HT1080 (cell line): ENCODE measurements at places on chromosomes 1 and 21.

GRCh38 chr21:15206514-15206913, 141.7 kb upstream of the NRIP1 start:
- no peak for DNase-seq

GRCh38 chr1:53698384-53698980, 40.5 kb downstream of the GLIS1 start:
- no peak for DNase-seq

GRCh38 chr1:67304023-67304422, 3.6 kb upstream of the IL12RB2 start:
- no peak for DNase-seq

DNA sequence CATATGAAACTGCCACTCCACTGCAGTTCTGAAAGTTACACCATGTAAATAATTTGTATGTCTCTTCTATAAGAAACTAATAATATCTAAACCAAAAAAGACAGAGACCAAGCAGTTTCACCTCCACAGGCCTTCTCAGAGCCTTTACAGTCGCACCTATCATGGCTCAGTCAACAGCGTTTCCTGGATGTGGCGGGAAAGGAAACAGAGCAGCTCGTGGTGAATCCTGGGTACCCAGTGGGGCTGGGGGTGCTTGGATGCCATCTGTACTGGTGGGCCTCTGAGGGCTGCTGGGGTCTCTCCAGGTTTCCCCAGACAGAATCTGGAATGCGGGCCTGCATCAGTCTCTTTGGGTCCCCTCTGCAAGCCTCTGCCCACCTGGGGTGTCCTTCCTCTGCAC, 100.2 kb upstream of the CASZ1 start:
- DNase-seq = no peak

GRCh38 chr21:36162631-36163030, 6.0 kb downstream of the DOP1B start:
- peak; percentile 38 for DNase-seq

DNA sequence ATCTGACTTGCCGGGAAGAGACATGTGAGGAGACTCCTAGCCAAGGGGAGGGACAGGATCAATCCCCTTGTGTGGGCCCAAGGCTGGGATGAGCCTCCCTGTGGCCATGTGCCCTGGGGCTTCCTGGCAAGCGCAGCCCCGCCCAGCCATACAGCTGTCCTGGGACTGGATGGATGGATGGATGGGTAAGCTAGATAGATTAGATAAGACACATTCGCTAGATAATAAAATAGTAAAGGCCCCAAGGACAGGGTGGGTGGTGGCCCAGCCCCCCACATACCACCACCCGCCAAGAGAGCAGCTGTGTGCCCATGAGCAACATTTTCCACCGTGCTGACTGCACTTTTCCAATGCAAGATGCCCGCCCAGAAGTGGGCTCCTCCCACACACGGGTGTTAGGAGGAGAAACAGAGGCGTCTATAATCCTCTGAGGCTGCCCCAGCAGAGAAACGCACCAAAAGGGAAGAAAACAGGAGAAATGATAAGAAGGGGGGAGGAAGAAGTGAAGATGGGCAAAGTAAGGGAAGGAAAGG, 25.1 kb downstream of the ZBTB17 start:
- DNase-seq = no peak

- DNase-seq = no peak
These were observed 5.9 kb upstream of the DPT start for GRCh38 chr1:168734946-168735345.

DNA sequence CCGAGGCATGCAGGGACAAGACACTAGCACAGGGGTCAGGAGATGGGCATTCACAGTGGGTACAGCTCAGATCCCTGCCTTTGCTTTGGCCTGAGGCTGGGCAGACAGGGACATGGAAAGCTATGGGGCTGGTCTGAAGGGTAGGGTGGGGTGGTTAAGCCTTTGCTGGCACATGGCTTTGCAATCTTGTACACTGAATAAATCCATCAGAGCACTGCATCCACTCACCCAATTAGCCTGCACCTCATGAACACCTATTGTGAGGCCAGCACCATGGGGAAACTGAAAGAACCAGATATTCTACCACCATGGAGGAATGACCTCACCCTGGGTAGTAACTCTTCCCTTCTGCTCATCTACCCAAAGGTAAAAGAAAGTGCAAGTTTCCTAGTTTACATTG, 199.6 kb upstream of the LMO4 start:
- no peak for DNase-seq

DNA sequence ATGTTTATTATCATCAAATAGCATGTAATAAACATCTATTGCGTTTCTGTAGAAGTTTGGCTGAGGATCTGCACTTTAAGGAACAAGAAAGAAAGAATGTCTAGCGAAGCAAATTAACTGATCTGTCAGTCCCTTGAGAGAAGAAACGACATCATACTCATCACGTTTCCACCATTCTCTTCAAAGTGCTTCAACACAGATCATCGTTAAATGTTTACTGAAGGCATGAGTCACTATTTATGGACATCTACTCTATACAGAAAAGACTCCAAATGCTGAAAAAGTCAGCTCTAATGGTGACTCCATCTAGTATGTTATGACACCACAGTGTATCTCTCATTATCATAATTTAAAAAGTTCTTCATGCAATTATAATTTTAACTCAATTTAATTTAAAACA, 369.1 kb downstream of the RGS7 start:
- peak; percentile 28 for DNase-seq

DNA sequence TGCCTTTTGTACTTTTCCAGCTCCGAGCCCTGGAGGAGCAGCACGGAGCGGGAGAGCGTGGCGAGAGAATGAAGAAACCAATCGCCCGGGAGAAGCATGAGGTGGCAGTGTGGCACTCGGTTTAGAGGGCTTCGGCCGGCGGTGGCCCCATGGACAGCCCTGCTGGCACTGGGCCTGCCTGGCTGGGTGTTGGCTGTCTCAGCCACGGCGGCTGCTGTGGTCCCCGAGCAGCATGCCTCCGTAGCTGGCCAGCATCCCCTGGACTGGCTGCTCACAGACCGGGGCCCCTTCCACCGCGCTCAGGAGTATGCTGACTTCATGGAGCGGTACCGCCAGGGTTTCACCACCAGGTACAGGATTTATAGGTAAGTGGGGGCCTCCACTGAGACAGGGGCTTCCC, 59.0 kb downstream of the BRINP2 start:
- DNase-seq = no peak

DNA sequence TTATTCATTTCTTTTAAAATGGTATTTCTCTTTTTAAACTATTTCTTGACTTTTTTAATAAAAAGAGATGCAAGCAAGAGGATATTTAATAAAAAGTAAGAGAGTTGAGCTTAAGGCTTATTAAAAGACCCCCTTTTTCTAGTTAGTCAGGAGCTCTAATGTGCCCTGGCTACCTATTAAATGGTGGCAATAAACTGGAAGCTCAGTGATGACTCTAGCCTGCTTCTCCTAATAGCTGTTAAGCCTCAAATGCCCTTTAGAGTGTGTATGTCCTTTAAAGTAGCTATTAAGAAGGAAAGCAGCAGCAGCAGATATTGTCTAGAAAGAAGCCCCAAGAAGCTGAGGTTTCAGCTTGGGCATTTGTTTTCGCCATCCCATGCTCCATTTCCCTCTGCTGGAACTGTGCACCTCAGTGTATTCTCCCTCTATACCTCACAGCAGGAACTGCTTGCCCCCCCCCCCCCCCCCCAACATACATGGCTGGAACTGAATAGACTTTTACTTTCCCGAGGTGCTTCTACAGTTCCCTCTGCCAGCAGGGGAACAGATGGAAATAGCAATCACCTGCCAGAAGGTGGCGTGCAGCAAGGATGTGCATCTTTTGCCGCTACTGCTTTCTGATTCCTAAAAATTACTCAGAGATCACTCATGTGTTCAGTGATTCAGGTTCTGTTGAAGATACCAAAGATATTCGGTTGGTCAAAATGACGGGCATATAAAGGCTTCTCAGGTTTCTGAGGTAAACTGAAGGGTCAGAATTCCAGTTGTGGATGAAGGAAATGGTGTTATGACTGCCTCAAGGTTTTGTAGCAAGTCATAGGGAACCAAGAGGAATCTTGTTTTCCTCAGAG, 2.5 kb downstream of the RGS4 start:
- DNase-seq = peak; percentile 91

DNA sequence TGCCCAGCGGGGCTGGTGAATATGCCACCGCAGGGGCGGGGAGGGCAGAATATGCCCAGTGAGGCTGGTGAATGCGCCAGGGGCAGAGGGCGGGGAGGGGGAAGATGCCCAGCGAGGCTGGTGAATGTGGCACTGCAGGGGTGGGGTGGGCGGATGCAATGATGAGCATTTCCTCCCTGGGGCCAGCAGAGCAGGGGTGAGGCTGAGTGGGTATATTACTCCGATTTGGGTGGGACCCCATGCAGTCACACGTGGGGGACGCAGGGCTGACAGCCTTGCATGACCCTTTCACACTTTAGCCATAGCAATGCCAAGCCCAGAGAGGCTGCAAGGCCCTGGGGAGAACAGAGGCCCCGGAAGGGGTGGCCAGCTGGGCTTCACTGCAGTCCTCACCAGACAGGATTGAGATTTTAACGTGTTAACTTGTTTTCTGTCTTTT, 9.3 kb upstream of the SLX9 start:
- no peak for DNase-seq

DNA sequence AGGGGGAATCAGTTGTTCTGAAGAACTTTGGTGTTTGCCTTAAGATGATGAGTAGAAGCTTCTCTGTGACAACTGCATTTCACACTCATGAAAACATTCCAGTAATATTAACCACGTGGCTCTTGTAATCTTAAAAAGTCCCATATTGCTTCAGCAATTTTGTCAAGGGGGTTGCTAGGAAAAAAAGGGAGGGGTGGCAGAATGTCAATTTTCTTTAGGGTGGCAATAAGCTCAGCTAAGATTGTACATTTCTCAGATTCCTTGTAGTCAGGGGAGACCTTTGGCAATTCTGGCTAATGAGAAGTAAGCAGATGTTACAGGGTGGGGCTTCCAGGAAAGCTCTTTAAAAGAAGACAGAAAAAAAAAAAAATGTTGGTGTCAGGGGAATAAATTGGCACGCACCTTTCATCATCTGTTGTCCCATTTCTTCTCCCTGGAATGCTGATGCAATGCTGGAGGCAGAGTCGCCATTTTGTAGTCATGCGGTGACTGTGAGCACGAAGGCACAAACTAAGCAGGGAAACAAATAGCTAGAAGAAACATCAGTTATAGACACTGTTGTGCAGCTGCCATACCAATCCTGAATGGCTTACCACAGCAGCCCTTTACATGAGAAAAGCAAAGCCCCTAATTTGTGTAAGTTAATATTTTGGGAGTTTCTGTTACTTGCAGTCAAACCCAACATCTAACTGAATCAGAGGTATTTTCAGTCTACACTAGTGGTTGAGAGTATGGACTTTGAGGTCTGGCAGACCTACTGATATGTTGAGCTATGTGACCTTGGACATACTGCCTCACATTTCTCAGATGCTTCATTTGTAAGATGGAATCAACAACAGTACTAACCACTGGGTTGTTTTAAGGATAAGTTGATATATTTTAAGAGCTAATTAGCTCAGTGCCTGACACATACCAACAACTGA, 56.1 kb upstream of the MRPS6 start:
- DNase-seq = no peak

- DNase-seq = no peak
These were observed 21.4 kb downstream of the AHCYL1 start for GRCh38 chr1:110005971-110006370.

- DNase-seq = no peak
These were observed 104.6 kb upstream of the TTC34 start for GRCh38 chr1:2906085-2906484.

- no peak for DNase-seq
These were observed 5.8 kb upstream of the CD1C start for GRCh38 chr1:158283965-158284364.

GRCh38 chr1:117574161-117574835, 31.6 kb upstream of the TENT5C start:
- DNase-seq = no peak

DNA sequence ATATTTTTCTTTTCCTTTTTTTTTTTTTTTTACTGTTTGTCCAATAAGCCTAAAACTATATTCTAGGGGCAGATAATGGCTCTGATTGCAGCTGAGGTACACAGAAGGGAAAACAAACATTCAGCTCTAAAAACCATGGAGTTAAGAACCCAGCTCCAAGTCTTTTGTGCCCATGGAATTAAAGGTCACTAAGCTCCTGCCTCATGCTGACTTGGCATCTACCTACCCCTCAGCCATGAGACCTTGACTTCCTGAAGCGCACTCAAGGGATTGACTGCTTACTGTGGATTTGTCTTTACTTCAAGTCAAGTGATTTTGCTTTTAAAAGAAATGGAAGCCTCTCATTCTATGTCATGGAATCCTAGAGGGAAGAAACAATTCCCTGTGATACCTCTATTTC, 192.3 kb downstream of the AMY1C start:
- DNase-seq = no peak

DNA sequence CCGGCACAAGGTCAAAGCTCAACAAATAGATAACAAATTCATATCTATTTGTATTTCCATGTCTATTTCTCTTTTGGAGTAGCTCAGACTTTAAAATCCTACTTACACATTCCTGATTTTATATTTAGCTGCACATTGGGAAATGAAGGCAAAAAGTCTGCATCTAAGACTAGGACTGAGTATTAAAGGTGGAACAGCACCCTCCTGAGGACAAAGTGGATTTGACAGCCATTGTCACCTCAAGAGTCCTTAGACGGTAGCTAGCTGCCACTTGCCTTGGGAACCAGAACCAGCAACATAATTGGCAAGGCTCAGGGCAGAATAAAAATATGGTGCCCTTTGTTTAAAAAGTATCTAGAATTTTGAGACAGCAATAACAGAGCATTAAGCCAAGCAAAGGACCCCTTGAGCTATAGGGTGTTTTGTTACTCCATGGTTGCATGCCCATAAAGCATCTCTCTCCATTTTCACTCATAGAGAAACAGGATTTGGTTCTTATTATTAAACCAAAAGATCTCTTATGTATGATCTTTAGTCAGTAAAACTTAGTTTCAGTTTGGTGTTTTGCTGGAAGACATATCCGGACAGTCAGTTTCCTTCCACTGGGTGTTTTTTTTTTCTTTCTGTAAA, 30.0 kb upstream of the SGIP1 start:
- peak; percentile 33 for DNase-seq

GRCh38 chr1:227729881-227730629, 5.0 kb downstream of the JMJD4 start:
- peak; percentile 59 for DNase-seq

DNA sequence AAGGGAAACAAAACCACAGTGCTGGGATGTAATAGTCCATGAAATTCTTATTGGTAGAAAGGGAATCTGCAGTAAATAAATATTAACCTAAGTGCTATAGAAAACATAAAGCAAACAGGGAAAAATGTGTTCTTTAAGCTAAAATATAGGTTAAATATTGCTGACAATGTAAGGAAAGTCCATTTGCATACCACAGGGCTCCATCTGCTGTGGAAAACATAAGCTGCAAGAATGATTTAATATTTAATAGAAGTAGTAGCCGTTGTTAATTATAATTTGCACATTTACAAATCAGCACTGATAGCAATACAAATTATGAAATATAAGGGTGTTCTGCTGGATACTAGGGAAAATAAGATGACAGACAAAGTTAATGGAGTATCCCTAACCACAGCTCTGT, 444.9 kb upstream of the PKN2 start:
- DNase-seq = no peak

GRCh38 chr1:155978325-155978972, at the start of gene ARHGEF2:
TSS of gene ARHGEF2 (minus strand) at chr1:155978547. CDS start at chr1:155978427, 120 bp downstream.
- peak; percentile 79 for DNase-seq

GRCh38 chr1:39816415-39817090, 27.9 kb upstream of the BMP8B start:
- DNase-seq = peak; percentile 87
